ENCODE measurements at places on chromosomes 12 and 14.
A peak's percentile ranks its signal among the peaks of the same experiment; 100 is the strongest.

- no peak for DNase-seq
These were observed 904 bp downstream of the CACNA1C start for GRCh38 chr12:2053691-2054090.

DNA sequence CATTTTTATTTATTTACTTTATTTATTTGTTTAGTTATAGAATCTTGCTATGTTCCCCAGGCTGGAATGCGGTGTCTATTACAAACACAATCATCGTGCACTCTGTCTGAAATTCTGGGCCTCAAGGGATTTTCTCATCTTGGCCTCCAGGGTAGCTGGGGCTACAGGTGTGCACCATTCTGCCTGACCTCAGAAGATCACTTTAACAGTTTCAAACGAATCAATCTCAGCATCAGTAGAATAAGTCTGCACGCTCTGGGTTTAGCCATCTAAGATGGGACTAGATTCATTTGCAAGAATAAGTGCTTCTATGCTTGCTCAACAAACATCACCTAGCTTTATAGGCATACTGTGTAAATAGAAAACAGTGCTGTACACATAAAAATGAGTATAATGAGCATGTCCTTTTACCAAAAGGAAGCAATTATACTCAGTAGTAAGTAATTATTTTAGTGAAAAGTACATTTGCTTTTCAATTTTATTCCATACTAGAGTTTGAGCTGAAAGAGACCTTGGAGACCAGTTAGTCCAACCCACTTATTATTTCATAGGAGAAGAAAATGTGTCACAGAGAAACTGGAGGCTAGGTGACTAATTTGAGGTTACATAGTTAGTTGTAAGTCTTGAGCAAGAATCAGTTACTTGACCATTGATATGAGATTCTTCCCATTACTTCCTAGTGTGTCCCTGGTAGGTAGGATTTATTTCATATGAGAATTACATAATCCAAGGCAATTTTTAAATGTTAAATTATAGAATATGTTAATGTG, 456.5 kb upstream of the LMO3 start:
- DNase-seq = no peak

- no peak for DNase-seq
These were observed 114.8 kb downstream of the ESRRB start for GRCh38 chr14:76490735-76491134.

- DNase-seq = no peak
These were observed 22.6 kb downstream of the SUDS3 start for GRCh38 chr12:118398940-118399339.

GRCh38 chr12:57156701-57157403, 9.4 kb upstream of the LRP1-AS start:
- no peak for DNase-seq

DNA sequence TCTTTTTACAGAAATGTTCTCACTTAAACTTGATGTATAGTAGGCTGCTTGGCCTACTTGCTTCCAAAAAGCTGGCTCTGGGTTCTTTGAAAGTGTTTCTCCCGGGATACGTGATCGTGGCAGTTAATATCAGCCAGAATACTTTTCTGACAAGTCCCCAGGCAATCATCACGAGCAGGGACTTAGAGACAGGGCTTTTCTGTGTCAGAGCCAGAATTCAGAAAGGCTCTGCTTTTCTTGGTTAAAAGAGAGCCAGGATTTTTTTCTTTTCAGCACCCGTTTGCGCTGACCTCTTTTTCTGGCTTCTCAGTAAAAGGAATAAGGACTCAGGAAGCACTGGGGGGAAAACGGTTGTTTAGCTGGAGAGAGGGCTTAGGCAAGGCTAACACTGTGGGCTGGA, 57.8 kb upstream of the ARHGAP5 start:
- DNase-seq = no peak

DNA sequence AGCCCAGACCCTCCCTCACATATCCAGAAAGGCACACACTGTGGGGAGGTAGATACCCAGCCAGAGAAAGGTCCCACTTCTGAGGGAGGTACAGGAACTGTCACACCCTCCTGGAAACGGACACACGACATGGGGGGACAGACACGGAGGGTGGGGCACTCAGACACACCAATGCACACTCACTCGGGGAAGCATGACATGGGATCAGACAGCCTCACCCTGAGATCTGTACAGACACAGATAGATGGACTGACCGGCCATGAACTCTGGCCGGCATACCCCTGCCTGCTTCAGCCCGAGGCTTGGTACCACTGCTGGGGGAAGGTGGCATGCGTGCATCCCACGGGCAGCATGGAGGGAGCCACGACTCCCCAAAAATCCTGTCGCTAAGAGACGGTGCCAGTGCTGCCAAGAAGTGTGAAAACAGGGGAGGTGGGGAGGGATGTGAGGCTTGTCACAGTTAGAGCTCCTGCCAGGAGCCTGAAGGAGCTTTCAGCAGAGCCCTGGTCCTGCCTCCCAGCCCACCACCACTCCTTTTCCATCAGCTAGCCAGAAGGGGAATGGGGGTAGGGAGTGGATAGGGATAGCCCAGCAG, 571 bp downstream of the CPNE6 start:
- DNase-seq = no peak

- DNase-seq = no peak
These were observed 4.3 kb downstream of the RIMBP2 start for GRCh38 chr12:130711756-130712155.

DNA sequence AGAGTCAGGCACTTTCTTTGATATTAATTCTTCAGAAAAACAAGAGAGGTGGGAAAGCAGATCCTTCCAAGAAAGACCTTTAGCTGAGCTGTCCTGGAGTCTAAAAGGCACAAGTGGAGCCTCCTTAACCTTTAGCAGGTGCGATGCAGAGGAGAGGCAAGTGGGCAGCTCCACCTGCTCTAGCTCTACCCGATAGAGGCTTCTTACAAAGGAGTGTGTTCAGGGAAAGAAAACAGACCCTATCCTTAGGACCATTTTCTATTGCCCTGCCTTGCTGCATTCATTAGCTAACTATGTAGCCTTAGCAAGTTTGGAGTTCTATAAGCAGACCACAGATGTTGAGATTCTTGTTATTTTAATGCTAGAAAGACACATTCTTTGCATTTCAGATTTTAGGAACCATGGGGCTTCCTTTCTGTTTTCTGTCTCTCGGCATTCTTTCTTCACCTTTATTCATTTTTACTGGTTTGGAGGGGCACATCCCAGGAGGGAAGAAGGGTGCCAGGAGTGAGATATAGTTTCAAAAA, 214.5 kb downstream of the EGLN3 start:
- DNase-seq = no peak

DNA sequence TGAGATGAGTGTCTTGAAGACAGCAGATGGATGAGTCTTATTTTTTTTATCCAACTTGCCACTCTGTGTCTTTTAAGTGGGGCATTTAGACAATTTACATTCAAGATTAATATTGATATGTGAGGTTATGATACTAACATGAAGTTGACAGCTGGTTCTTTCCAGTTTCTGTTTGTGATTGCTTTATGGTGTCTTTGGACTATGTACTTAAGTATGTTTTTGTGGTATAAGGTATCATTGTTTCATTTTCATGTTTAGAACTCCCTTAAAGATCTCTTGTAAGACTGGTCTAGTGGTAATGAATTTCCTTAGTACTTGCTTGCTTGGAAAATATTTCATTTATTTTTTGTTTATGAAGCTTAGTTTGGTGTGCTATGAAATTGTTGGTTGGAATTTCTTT, 550.3 kb upstream of the NOVA1 start:
- DNase-seq = no peak

- DNase-seq = no peak
These were observed 1.9 kb downstream of the ATXN2 start for GRCh38 chr12:111596985-111597830.

GRCh38 chr14:99395909-99396530, 84.6 kb downstream of the SETD3 start:
- DNase-seq = no peak

GRCh38 chr12:128387811-128388422, 120.9 kb downstream of the TMEM132C start:
- no peak for DNase-seq

- DNase-seq = peak; percentile 83
These were observed 20.4 kb downstream of the DLK1 start for GRCh38 chr14:100747021-100747586.

DNA sequence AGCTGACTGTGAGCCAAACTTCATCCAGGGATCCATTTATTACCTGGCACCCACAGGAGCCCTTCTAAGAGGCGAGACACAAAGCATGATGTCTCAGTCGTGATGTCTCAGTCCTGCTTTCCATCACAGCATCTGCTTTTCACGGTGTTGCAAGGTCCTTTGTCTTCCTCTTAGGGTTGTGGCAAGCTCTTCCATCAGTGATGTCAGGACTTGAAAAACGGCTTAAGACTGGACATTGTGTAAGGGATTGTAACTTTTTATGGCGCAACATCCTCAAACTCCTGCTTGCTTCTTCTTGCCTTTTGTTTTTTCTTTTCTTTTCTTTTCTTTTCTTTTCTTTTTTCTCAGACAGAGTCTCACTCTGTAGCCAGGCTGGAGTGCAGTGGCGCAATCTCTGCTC, 586.5 kb upstream of the TMEM132C start:
- no peak for DNase-seq

DNA sequence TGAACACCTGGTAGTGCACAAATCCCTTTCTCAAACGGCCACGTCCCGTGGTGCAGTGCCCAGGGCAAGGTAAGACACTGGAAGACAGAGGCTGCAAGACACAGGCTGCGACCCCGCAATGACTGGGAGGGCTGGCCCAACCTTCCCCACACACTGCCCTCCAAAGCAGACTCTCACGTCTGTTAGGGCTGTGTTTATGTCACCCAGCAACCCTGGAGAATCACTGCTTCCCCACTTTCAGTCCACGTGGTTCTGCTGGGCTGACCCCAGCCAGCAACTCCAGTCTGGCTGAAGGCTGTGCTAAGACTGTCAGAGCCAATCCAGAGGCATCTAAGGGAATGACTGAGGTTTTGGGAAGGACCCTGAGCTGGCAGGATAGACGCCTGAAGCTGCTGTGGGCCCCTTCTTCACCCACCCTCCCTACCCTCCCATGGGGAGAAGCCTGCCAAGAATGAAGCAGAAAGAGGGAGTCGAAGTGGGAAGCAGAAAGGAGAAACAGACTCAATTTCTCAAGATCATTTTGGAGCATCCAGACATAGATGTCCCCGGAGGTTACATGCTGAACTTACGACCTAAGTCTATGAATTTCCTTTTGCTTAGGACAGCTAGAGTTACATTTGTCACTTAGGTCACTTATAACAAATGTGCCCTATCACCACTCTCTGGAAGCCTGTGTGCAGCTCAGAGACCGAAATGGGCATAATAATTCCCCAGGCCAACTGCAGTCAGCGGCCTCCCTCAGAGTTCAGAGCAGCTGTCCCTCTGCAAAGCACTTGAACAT, 11.7 kb downstream of the KDM2B start:
- peak; percentile 49 for DNase-seq

GRCh38 chr12:80293759-80294158, 150.3 kb upstream of the PTPRQ start:
- DNase-seq = no peak

- DNase-seq = no peak
These were observed 114.5 kb upstream of the DYRK2 start for GRCh38 chr12:67534046-67534445.

DNA sequence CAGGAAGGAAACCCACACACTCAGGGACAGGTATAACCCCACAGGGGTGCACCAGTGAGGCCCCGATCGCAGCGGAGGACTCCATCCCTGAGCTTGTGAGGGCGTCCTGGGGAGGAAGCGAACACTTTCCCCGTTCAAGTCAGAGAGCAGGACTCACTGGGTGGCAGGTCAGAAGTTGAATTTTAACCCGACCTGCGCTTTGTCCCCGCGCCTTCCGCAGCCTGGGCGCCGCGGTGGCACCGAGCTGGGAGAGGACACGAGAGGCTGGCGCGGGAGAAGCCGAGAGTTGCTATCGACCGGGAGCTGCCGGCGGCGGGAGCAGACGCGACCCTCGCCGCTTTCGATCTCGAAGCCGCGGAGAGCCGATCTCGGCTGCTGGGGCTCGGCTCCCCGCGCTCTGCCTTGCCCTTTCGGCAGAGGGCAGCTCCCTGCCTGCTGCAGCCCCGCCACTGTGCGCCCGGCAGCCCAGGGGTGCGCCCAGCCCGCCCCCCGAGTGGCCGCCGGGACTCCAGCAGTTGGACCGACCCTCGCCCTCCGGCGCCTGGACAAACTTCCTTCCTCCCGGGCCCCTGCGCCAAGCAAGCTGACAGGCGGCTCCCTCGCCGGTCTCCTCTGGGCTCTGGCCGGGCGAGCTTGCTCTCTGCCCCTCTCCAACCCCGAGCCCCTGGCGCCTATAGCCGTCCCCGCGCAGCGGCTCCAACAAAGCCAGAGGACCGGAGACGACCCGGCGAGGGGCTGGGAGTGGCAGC, 918 bp downstream of the LIN7A start:
- no peak for DNase-seq

DNA sequence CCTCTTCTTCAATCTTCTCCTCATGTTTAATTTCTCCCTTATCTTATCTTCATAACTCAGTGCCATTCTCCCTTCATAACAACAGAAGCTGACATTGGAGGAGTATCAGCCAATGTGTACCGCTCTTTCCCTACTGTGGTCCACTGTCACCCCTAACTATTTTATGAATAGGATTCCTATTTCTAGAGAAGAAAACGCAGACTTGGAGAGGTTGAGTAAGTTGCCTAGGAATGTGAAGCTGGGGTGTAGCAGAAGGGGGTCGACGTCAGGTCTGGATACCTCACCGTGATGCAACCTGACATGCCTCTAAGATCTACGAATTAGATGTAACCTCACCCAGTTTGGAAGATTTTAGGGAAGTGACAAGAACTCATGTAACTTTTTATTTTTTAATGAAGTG, 17.1 kb downstream of the LMO3 start:
- DNase-seq = no peak

GRCh38 chr14:94034886-94035285, 8.7 kb downstream of the OTUB2 start:
- no peak for DNase-seq

DNA sequence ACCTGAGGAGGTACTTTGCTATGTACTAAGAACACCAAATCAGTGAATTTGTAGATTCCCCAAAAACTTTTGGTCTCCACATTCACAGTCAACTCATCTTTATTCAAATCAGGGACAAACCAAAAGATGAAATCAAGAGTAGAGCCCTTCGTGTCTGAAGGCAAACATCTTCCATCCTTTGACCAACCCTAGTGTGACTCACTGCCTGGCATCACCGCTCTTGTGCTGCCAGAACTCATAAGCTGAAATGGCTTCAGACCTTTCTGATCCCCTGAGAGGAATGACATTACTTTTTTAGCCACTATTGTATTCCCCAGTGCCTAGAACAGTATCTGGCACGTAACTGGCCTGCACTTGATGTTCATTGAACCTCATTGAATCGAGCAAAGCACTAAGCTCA, 50.1 kb downstream of the GOLGA5 start:
- DNase-seq = no peak

All from stromal cell of bone marrow (primary cell).